ENCODE measurements at places on chromosomes 1 and 21. TPM values are rescaled to one million over a fixed set of nuclear protein-coding genes. Genes with fewer than 3 reads are reported as not detected.

ZNF648 gene
- polyA plus RNA-seq = not detected

GRCh38 chr1:226574044-226574443, 25.5 kb downstream of the STUM start:
- no peak for DNase-seq

DNA sequence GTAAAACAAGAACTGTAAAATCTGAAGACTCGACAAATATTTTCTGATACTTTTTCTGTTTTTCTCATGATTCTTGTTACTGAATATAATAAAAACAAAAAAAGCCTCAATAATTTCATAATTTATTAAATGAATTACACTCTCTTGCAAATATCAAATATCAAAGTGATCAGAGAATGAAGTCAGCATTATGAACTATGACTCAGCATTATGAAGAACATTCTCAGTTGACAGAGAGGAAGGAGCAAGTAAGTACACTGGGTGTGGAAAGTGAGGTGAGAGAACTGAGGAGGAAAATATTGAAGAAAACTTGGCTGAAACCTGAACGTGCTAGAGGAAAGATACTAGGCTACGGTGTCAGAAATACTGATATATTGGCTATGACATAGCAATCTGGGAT, 529.5 kb downstream of the KCNT2 start:
- no peak for DNase-seq

- no peak for DNase-seq
Observed at GRCh38 chr1:85340427-85340826, 64.0 kb upstream of the BCL10 start.

- DNase-seq = peak; percentile 71
Observed at GRCh38 chr1:114833421-114833820, 21.2 kb upstream of the SYCP1 start.

DNA sequence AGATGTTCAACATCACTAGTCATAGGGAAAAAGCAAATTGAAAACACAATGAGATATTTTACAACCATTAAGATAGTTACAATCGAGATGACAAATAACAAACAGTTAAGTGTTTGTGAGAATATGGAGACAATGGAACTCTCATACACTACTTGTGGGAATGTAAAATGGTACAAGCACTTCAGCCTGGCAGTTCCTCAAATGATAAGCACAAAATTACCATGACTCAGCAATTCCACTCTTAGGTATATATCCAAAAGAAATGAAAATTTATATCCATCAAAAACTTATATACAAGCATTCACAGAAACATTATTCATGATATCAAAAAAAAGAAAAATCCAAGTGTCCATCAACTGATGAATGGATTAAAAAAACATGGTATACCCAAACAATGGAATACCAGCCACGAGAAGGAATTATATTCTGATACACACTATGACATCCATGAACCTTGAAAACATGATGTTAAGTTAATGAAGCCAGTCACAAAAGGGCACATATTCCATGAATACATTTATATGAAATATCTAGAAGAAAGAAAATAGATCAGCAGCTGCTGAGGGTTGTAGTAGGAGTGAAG, 76.4 kb downstream of the EVI5 start:
- no peak for DNase-seq

GRCh38 chr1:169312084-169312954, 55.3 kb downstream of the NME7 start:
- DNase-seq = peak; percentile 88
